ENCODE measurements at places on chromosomes 5 and 9.

GRCh38 chr9:121498150-121498486, 1.5 kb downstream of the GGTA1 start:
- peak; percentile 71 for DNase-seq

DNA sequence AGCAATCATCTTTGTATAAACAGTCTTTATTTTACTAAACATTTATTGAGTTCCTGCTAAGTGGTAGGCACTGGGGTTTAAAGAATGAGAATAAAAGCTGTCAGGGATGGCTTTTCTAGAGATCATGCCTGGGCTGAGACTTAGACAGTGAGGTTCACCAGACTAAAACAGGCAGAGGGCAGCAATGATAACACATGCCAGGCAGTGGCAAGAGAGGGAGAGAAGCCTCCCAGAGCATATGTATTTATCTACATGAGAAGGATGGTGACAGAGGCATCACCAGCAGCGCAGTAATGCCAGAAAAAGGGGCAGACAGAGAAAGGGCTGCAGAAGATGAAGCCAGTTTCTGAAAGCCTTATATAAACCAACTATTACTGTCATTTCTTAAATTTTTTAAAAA, 121.0 kb upstream of the CCDC180 start:
- DNase-seq, result no peak

DNA sequence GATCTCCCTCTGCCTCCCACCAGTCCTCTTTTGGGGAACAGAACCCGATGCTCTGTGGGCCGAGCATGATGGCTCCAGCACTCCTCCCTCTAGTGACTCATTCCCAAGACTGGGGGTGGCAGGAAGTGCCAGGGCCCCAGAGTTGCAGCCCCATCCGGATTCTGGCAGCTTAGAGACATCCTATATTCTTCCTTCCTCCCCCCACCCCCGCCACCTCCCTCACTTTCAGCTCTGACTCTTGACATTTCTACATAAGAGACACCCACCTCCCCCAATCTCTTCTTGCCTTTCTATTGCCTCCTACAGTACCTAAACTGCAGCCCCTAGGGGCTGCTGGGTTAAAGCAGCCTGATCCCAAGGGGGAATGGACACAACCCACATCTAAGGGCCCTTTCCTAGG, 47.1 kb upstream of the MATR3 start:
- DNase-seq, result no peak

DNA sequence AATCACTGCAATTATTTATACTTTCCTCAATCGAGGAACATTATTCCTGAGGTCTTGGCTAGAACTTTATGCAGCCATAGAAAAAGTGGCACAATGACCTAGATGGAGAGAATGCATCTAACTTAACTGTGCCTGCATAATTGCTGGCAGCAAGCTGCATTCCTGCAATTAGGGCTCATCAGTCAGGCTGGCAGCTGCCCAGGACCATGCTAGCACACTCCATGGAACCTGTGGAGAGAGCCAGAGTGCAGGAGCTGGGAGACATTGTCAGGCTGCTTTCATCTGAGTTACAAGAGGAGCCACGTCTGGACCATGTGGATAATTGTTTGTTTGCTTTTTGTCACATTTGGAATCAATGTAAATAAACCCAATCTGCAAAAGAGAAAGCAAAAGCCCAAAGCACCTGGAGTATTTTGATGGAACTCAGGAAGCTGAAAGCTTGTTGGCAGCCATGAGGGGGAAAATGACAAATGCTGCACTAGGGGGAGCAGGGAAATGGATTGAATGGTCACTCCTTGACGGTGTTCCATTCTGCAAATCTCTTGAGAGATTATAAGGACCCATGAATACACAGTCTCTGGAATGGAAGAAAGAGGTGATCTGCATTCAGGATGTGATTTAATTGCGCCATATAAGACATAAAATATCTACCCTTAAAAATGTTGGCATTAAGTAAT, 839.9 kb downstream of the MAT2B start:
- DNase-seq, result no peak

DNA sequence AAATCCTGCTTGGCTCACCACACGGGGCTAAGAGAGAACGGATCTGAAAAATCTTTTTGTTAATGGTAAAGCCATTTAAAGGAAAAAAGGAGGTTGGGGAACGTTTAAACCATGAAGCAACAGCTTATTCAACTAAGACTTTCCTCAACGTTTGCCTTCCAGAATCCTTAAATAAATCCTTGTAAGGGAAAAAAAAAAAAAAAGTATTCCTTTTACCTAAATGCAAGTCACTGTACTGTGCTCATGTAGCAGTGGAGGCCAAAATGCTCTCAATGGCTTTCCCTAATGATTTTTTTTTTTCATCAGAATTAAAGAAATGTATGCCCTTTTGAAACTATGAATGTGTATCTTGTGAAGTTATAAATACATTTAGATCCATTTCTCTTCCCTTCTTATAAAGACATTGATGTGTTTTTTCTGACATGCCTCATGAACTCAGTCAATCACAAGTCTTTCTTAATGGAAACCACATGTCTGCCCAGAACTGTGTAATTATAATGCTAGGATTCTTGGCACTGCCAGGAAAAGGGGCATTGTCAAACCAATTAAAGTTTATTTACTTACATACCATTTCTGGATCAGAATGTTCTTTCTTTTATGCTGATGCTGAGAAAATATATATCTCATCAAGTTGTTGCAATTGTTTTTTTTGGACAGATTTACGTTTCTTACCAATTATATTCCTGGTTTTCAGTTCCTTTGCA, 107.5 kb downstream of the EBF1 start:
- DNase-seq, result no peak

- no peak for DNase-seq
Observed at GRCh38 chr5:79567926-79568549, 44.2 kb upstream of the TENT2 start.

DNA sequence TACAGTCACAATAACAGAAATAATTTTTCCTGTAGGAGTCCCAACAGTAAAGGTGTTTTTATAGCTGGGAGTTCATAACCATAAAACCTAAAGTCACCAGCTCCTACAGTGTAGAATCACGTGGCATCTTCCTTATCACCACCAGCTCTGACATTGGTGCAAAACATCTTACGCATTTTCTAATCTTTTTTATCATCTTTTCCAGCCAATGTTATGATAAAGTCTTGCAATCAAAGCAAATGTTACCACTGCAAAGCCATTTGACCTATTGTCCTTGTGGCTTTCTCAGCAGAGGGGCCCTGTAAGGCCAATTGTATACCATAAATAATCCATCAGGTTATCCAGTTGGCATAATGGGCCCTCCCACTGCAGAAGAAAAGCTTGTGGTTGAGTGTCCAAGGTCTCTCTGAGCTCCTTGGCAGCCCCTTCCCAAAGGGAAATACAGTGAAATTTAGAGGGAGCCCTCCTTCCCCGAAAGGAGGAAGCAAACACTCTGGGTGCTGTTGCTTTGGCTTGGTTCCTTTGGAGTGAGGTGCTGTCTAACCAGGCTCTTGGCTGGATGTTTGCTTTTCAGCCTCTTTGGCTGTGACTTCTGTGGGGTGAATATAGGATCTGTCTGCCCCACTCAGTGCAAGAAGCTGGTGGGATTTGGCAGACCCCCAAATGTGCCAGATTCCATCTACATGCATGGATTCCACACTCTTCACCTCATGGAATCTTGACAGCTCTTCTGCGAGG, 29.3 kb upstream of the CPEB4 start:
- DNase-seq, result no peak

DNA sequence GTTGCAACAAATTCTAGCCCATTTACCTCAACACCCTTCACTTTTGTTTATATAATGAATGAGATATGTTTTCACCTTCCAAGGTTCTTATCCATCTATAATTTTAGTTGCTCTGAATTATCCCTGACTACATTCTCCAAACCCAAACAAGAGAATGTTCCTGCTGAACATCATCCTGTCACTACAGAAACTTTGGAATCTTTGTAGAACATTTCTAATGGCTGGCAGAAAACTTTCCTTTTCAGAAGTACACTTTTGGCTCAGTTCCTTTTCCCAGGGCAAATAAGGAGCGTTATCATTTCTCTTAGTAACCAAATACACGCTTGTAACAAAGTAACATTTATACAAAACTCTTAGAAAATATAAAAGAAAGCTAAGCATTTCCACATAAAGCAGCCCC, 860.6 kb upstream of the SEMA6A start:
- no peak for DNase-seq

GRCh38 chr5:151591144-151591819, at the start of gene FAT2:
Gene FAT2 (minus strand): TSS chr5:151591331. CDS start chr5:151568931, 22,400 bp downstream.
- no peak for DNase-seq

- no peak for DNase-seq
Observed at GRCh38 chr5:87732875-87733768, 320.4 kb upstream of the CCNH start.

- no peak for DNase-seq
Observed at GRCh38 chr5:92635001-92635461, 946.0 kb downstream of the NR2F1-AS1 start.

DNA sequence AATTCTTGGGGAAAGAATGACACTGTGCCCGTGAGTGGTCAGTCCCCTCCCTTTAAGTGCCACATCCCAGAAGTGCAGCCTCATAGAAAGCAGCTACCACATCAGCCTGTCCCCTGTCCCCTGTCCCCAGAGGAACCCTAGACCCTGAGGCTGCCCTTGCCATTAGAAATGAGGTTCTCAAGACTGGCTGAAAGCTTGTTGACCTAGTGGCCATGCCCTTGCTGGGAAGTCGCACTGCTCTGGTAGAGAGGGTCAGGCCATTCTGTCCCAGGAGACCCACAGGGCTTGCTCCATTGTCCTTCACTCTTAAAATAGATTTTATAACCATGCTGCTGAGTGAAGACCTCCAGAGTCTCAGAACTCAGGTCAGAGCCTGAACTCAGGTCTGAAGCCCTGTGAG, 184.5 kb downstream of the RGS3 start:
- DNase-seq, result no peak

DNA sequence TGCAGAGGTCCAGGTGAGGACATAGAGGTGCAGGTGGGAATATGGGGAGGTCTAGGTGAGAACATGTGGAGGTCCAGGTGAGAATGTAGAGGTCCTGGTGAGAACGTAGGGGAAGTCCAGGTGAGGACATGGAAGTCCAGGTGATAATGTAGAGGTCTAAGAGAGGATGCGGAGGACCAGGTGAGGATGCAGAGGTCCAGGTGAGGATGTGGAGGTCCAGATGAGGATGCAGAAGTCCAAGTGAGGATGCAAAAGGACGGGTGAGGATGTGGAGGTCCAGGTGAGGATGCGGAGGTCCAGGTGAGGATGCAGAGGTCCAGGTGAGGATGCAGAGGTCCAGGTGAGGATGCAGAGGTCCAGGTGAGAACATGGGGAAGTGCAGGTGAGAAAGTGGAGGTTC, 133.8 kb downstream of the MRPL36 start:
- no peak for DNase-seq

- no peak for DNase-seq
Observed at GRCh38 chr9:13719446-13719845, 440.0 kb upstream of the MPDZ start.

GRCh38 chr5:111929867-111930266, 172.9 kb upstream of the NREP start:
- no peak for DNase-seq

DNA sequence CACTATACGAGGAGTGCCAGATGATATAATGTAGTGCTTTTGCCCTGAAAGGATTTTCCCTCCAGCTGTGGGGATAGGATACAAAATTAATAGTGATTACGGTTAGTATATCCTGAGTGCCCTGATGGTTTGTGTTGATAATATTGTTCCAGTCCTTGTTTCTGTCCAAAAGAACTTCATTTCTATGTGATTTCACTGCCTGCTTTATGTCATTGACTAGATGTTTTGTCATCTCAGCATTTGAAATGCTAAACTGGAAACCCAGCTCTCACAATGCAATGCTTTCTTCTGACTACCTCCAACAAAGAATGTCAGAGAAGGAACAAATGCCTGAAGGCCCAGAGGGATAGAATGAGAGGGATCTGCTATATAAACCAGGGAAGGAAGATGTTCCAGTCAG, 177.8 kb downstream of the NIPBL start:
- DNase-seq, result no peak

DNA sequence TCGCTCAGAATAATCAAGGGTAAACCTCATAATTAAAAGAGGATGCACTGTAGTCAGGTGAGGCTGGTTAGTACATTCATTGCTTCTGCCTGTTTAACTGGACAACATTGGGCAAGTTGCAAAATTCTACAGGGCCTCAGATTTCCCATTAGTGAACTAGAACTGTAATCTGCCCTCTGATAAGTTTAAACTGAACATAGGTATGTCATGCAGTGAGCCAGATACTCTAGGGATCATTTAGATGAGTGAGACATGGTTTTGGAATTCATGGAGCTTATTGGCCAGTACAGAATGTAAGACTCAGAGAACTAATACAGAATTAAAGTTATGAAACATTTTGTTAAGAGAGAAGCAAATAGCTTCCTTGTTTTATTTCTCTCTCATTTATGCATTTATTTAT, 35.9 kb downstream of the RNF44 start:
- no peak for DNase-seq

DNA sequence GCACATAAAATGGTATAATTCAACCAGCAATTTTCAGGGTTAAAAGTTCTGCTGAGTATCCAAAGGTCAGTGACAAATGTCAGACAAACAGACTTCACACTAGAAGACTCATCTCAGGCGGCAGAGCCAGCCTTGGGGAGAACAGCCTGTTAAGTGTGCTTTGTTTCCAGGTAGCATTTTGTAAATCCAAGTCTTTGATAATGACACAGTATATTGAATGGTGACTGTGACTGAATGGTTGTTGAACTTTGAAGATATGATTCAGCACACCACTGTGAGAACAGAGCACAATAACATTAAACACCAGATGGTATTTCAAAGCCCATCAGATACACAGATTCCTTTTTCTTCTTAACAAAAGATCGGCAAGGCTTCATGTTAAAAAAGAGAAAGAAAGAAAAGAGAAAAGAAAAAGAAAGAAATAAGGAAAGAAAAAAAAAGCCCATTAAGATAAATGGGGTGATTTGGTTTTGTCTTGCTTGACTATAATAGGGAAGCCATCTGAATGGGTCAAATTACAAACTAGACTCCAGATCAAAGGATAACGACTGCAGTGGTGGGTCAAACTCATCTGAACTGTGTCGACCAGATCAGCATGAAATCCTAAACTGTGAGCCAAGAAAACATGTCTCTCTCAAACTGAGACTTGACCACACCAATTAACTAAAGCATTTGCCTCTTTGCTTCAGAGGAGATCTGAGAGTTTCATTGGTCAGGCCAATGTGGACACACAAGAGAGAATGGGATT, 313.0 kb upstream of the ZNF608 start:
- no peak for DNase-seq

GRCh38 chr9:36136272-36136893, at the start of gene GLIPR2:
Gene GLIPR2 (plus strand): TSS chr9:36136733. CDS start chr9:36136779, 46 bp downstream.
- DNase-seq, result no peak

GRCh38 chr9:134811673-134812342, 68.8 kb upstream of the FCN2 start:
- no peak for DNase-seq

DNA sequence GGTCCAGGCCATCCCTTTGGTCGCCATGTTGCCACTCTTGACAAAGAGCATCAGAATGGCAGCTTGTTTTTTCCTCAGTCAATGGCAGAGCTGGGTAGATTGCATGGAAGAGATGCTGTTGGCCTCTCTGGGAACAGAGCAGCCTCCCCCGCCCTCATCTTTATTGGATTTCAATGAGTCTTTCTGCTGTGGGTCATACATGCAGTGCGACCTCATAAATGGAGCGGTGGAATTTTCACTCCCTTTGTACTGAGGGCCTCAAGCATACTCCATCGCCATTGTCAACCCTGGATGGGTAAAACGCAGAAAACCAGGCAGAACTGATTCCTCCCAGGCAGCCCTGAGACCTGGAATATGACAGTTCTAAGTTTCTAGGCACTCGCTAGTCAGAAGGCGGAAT, 71.8 kb downstream of the ZNF618 start:
- no peak for DNase-seq

- DNase-seq, result no peak
Observed at GRCh38 chr5:76143884-76144283, 60.7 kb downstream of the SV2C start.

GRCh38 chr5:107652839-107653607, 17.7 kb downstream of the EFNA5 start:
- DNase-seq, result no peak

Data from GF-D8 (cell line).